ENCODE measurements at places on chromosomes 11 and 22.

GRCh38 chr22:36831206-36831605 is 14.4 kb upstream of the PVALB start:
- DNase-seq, result no peak

- DNase-seq, result no peak
These were observed 3.3 kb downstream of the SCGB1D2 start for GRCh38 chr11:62245271-62245753.

- DNase-seq, result no peak
These were observed 120.4 kb downstream of the PHF21B start for GRCh38 chr22:44889255-44889878.

GRCh38 chr11:62430425-62430824 is 11.6 kb downstream of the SCGB1A1 start:
- no peak for DNase-seq

DNA sequence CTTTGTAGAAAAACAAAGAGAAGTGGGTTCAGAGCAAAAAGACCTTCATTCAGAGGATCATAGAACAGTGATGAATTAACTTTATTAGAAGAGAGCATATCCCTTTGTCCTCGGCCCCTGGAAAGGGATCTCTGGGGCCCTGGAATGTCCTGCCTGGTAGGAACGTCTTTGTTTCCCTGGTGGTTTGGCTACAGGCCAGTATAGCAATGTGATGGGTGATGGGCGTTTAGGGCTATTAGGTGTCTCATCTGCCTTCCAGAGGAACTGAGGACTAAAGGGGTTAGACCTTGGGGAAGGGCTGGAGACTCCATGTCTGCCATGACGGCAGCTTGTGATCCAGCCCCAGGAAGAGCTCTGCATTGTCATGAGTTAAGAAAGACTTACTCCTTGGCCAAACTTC is 9.1 kb downstream of the APOL4 start:
- no peak for DNase-seq

- DNase-seq, result no peak
These were observed 2.1 kb downstream of the INCENP start for GRCh38 chr11:62125881-62126280.

DNA sequence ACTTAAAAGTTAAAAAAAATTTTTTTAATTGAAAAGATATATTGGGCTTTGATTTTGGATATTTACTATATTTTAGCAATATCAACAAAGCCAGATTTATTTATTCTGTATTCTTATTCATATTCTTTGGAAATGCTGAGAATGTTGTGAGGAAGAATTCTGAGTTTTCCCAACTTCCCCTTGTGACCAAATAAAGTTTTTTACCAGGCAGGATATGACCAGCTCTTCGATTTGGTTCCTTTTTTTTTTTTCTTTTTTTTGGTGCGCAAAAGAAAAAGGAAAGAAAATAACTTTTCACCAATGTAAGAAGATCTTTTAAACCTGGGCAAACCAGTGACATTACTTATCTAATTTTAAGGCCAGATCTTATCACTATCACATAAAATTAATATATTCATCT is 12.9 kb downstream of the TCP11L1 start:
- DNase-seq, result no peak

- no peak for DNase-seq
These were observed 52.9 kb downstream of the NCAPD3 start for GRCh38 chr11:134170919-134171281.

GRCh38 chr22:30612789-30613188 is 5.8 kb downstream of the TCN2 start:
- DNase-seq, result no peak

DNA sequence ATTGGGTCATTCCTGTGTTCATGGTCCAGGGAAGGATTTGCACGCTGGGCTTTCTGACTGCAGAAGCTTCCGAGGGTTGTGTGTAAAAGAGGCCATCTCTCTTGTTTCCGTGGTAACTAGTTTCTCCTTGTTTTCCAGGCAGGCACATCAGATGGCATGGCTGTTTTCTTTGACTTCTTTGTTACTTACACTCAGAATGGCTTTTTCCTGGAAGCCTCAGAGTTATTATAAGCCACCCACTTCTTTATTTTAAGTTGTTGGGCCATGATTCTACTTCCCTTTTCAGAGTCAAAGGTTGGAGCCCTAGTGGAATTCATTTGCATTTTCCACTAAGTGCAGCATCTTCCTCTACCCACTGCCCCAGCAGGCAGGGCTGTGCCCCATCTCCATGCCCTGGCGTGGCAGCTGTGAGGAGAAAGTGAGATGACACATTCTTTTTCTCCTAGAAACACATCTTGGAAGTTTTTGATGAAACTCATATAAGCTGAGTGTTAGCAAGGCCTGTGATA is 94.9 kb downstream of the PRR5L start:
- no peak for DNase-seq

GRCh38 chr22:49519117-49519737 is 308.4 kb downstream of the BRD1 start:
- no peak for DNase-seq
